IPS DF 6.9 (cell line): ENCODE measurements at places on chromosomes 6 and 20.

DNA sequence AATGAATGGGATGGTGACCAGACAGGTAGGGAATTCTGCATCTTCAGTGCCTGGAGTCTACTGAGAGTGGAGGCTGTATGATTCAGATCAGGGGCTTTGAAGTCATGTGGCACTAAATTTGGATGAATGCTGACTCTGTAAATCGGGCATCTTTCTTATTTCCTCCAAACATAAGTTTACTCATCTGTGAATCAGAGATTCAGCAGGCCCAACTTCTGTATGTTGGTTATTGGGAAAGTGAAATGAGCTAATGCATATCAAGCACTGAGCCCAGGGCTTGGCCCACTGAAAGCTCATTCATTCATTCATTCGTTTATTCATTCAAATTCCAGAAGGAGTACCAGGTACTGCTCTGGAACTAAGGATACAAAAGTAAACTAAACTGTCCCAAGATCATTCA, 192.3 kb upstream of the RIN2 start:
- no peaks in the 10 kb centered on the region for H3K4me1 ChIP-seq
- no peak for DNase-seq
- no peaks in the 10 kb centered on the region for H3K36me3 ChIP-seq
- H3K27ac ChIP-seq = no peak overlapping the region
- no peaks in the 10 kb centered on the region for H3K27me3 ChIP-seq
- no peak overlapping the region for H3K4me3 ChIP-seq

GRCh38 chr20:14418376-14418775, 81.0 kb upstream of the FLRT3 start:
- no peaks in the 10 kb centered on the region for H3K36me3 ChIP-seq
- H3K27me3 ChIP-seq = no peaks in the 10 kb centered on the region
- no peak overlapping the region for H3K27ac ChIP-seq
- H3K4me1 ChIP-seq = no peaks in the 10 kb centered on the region; the same call in 1 of the 2 replicates

GRCh38 chr20:23826541-23827021, at the start of gene CST2:
CST2 (minus strand) TSS chr20:23826729; CDS start chr20:23826660, 69 bp downstream.
- H3K36me3 ChIP-seq = no peaks in the 10 kb centered on the region; the same call in 1 of the 2 replicates
- DNase-seq = no peak
- H3K4me1 ChIP-seq = no peaks in the 10 kb centered on the region
- 0 out of 2 replicates have a peak, but pooled peaks cover 2% of the 10 kb centered on the region for H3K27me3 ChIP-seq

DNA sequence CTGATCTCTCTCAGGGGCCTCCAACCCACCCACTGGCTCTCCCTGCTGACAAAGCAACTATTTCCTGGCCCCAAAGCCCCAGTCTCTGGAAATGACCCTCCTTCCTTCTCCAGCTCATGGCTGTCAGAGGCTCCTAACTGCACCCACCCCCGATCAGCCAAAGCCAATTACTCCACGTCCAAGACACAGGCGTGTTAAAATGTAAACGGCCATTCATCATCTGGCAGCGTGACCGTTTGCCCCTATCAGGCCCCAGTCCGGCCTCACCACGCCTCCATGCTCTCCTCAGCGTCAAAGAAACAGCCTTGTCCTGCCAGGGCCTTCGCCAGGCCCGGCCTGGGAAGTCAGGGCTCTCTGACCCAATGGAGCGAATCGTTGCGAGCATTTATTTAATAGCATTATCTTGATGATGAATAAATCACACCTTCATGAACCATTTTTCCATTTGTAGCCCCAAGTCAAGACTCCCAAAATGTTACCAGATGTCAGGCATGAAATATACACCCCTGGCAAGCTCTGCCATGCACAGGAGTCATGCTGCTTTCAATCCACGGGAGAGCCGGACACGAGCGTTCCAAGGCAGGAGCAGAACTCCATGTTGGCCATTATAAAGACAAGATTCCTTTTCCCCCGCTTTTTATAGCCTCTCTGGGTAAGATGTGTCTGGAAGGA, 17.7 kb downstream of the RIPOR3 start:
- H3K4me1 ChIP-seq = 0 out of 2 replicates have a peak, but pooled peaks cover 1% of the 10 kb centered on the region
- no peaks in the 10 kb centered on the region for H3K27me3 ChIP-seq
- H3K36me3 ChIP-seq = no peaks in the 10 kb centered on the region
- H3K4me3 ChIP-seq = no peak overlapping the region
- DNase-seq = no peak
- H3K27ac ChIP-seq = no peak overlapping the region

GRCh38 chr20:10928841-10929421, 255.1 kb upstream of the JAG1 start:
- no peak overlapping the region for H3K27ac ChIP-seq
- no peaks in the 10 kb centered on the region for H3K27me3 ChIP-seq
